ENCODE measurements at places on chromosomes 5 and 9.

DNA sequence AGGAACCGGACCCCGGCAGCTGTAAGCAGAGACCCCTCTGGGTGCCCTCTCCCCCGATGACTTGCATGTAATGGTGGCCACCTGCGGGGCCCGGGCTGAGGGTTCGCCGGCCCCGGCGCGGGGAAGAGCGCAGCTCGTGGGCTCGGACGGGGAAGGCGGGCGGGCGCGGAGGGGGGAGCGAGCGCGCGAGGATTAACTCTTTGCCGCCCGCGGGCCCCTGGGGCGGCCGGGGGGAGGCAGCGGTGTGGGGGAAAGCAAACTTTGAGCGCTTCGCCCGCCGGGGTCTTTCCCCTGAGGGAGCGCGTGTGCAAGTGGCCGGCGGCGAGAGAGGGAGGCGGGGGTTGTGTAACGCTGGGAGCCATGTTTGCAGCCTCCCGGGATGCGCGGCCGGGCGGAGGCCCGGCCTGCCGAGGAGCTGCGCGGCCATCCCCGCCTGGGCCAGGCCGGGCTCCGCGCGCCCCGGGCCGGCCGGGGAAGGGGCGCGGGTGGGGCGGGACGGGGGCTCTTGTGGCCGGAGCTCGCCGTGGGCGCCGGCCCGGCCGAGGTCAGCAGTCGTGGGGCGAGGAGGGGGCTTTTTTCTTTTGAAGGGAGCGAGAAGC is 547 bp downstream of the ANP32B start:
- peak; percentile 68 for DNase-seq

- DNase-seq: no peak
Measured at GRCh38 chr9:133487331-133487725, 8.4 kb upstream of the SLC2A6 start.

GRCh38 chr5:146799671-146800070 is 78.9 kb downstream of the PPP2R2B start:
- no peak for DNase-seq

GRCh38 chr9:4617752-4618151 is 44.3 kb upstream of the PLPP6 start:
- DNase-seq: no peak

DNA sequence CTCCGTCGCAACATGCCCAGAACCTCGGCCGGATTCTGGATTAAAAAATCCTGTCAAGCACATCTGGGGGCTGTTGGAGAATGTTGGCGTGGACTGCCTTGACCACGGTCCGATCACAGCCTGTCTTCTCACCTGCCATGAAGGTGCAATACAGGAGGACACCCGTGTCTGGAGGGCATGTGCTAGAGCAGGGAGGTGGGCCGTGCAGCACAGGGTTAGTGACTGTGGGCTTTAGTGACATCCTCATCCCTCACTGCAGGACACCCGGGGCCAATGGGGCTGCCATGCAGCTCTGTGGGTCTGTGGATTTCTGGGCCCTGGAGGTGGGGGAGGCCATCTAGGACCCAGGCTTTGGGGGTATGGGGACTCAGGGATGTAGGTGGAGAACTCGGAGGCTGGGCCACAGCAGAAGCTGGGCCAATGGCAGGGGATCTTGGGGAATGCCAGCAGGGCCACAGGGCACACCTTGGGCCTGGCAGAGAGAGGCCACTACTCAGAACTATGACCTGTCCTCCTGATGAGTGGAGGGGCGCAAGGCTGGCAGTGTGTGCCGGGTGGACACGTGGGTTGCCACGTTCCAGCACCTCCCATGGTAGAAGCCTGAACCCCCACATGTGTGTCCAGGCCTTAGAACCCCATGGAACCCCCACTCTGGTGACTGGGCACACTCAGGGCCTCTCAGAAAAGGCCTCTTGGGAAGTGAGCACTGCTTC is 23.3 kb downstream of the ZDHHC11B start:
- DNase-seq: no peak

- DNase-seq: no peak
Measured at GRCh38 chr5:40781843-40782409, 16.2 kb downstream of the PRKAA1 start.

- no peak for DNase-seq
Measured at GRCh38 chr9:137423514-137424291, 510 bp downstream of the NOXA1 start.

GRCh38 chr9:127833555-127833954 is 20.9 kb downstream of the ENG start:
- no peak for DNase-seq

DNA sequence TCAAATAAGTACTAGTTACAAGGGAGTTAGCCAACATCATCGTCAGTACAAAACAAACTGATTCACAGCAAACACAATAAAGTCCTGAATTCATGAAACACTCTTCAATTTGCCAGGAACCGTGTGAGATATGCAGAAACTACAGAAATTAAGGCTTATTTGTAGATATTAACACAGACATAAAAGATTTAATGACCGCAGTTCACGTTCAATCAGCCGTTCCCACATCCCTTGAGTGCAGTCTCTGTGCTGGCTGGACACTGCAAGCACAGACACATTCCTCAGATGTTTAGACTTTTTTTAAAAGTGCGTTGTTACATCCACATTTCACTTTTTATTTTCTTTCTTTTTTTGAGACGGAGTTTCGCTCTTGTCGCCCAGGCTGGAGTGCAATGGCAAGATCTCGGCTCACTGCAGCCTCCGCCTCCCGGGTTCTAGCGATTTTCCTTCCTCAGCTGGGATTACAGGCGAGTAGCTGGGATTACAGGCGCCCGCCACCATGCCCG is 566 bp upstream of the CEP78 start:
- DNase-seq: no peak

DNA sequence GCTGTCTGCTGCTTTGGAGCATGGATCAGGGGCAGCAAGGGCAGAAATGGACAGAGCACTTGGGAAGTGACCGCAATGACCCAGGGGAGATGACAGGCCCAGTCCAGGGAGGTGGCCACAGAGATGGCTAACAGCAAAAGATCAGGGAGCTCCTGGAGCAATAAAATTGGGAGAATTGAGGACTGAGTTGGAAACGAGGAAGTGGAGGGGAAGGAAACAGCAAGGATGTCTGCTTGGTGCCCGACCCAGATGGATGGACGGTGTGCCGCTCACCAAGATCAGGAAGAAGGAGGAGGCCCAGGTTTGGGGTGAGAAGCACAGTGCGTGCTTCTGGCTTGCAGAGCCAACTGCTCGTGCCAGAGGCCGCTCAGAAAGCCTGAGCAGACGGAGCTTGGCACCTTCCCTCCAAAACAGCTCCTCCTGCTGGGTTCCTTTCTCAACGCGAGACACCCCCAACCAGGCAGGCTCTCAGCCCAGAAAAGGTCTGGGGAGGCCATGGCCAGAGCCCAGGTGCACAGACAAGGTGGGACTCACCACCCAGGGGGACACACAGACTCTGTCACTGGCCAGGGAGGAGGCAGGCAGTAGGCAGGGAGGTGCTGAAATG is 1.7 kb upstream of the SLC34A1 start:
- no peak for DNase-seq

- DNase-seq: no peak
Measured at GRCh38 chr5:97000391-97000790, 64.5 kb downstream of the LNPEP start.

DNA sequence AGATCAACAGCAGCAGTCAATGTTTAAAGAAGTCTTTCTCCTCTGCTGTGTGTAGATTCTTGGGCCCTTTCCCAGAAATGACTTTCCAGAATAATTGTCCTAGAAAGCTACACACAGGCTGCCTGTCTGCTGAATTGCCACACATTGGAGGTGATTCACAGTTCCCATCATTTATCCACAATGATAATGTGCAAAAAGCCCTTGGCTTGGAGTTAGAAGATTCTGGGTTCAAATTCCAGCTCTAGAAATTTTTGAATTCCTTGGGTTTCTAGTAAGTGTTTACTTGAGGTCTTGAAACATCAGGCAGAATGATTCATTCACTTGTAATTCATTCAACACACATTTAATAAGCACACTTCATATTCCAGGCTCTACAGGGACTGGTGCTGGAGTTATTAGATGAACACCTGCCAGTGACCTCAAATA is 28.6 kb upstream of the EPB41L4B start:
- DNase-seq: peak; percentile 2

- DNase-seq: no peak
Measured at GRCh38 chr5:177550122-177550521, 4.2 kb downstream of the FAM193B start.

DNA sequence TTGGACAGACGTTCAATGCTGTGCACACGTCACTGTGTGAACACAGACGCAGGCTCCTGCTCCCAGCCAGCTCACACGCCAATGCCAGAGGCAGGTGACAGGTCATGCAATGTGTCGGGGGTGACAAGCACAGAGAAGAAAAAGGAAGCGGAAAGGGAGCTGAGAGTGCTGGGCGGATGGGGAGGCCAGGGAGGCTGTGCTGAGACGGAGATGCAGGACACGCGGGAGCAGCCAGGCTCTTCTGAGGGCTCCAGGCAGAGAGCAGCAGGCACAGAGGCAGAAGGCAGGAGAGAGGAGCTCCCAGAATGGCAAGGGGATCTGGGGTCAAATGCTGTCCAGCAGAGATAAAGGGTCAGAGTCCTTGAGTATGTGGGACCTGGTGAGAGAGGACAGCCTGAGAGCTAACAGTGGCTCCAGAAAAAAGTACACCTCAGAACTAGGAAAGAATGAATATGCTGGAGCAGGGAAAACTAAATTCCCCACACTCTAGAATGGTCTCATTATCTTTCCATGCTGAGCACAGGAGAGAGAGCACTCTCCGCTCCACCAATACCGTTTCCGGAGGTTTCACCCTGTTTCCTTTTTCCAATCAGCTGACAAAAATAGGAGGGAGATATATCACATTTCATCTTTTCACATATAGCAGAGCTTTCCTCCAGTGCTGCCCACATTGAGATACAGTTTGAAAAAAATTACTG is 32.8 kb upstream of the NSMF start:
- no peak for DNase-seq

- no peak for DNase-seq
Measured at GRCh38 chr5:26259081-26259480, 779.3 kb downstream of the CDH9 start.

Measured in occipital lobe (tissue), 3 donors.